ENCODE measurements at places on chromosomes 13 and 19.

DNA sequence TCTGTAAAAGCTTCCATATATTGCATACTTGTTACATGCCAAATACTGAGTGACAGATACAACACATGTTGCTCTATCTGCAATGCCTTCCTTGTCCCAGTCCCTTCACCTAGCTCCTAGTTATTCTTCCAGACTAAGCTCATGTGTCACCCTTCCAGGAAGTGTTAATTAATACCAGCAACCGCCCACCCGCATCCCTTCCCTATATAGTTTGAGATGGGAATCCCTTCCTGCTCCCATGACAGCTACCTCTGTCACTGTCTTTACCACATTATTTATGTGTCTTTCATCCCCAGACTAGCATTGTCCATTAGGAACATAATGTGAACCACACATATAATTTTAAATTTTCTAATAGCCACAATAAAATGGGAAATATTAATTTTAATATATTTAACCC is 49.5 kb upstream of the FRY start:
- no peak for DNase-seq

DNA sequence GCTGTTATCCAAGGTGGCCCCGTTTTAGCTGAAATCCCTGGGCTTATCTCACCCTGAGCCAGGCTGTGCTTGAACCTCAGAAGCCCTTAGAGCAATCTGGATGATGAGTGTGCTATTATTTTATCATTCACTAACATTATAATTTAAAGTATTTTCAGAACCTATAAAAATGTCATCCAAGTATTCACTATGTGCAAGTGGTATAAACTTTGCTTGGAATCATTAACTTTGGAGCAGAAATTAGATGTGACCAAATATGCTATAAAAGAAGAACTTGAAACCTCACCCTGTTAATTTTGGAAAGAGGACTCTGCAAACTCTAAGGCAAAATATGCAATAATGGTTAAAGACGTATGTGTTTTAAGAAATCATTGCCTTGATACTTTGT is 147.5 kb downstream of the USP12 start:
- DNase-seq = no peak

GRCh38 chr13:45748941-45749759 is 47.0 kb downstream of the CBY2 start:
- no peak for DNase-seq

- no peak for DNase-seq
Observed at GRCh38 chr19:33399081-33399744, 25.7 kb downstream of the CEBPG start.

DNA sequence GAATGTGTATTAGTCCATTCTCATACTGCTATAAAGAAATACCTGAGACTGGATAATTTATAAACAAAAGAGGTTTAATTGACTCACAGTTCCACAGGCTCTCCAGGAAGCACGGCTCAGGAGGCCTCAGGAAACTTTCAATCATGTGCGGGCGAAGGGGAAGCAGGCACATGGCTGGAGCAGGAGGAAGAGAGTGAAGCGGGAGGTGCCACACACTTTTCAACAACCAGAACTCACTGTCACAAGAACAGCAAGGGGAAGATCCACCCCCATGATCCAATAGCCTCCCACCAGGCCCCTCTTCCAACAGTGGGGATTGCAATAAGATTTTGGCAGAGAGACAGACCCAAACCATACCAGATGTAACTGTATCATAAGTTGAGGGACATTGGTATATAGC is 72.7 kb downstream of the IRS2 start:
- DNase-seq = no peak

DNA sequence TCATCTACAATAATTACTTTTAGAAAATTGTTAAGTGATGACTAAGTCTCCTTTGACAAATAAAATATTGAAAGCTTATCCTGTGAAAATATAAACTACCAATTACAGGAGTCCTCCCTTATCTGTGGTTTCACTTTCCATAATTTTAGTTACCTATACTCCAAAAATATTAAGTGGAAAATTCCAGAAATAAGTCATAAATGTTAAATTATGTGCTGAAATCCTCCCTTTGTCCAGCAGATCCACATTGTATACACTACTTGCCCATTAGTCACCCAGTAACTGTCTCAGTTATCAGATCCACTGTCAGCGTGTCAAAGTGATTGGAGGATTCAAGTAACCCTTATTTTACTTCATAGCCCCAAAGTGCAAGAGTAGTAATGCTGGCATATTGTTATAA is 98.1 kb downstream of the SERP2 start:
- DNase-seq = no peak

DNA sequence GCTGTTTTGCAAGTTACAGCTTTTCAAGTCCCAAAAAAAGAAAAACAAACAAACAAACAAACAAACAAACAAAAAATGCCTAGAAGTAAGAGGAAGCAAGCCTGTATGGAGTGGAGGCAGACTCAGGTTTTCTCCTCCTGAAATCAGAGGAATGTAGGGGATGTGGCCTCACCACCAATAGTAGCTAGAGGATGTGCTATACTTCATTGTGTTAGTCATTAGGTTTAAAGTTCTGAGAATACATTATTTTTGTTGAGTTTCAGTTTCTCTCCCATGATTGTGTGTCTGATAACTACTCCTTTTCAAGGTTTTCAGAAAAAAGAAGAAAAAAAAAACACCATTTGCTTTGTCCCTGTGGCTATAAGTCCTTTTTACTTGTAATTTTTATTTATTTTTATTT is 524.5 kb downstream of the GPC6 start:
- no peak for DNase-seq

DNA sequence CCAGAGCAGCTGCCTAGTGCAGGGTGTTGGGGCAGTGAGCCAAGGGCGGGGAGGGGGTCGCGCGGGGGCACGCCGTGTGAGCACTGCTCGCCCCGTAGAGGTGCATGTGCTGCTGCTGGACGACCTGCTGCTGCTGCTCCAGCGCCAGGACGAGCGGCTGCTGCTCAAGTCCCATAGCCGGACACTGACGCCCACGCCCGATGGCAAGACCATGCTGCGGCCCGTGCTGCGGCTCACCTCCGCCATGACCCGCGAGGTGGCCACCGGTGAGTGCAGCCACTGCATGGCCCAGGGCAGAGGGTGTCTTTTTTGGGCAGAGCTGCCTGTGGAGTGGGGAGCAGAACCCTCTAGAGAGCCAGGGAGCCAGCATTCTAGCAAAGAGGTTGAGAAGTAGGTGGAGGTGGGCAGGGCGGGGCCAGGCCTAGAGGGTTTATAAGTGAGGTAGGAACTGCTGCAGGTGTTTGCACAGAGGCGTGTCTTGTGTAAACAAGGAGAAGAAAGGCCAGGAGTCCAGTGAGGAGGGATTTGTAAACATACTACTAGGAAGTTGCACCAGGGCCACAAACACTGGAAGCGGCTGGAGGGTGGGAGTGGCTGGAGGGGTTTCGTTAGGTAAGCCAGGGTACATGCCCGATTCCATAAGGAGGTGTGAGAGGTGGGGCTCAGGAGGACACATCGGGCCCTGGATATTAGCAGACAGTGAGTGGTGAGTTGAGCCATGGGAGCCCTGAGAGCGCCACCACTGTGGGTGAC is 21.3 kb downstream of the ARHGEF1 start:
- DNase-seq = no peak

GRCh38 chr13:87130423-87130822 is 540.7 kb upstream of the SLITRK5 start:
- no peak for DNase-seq

DNA sequence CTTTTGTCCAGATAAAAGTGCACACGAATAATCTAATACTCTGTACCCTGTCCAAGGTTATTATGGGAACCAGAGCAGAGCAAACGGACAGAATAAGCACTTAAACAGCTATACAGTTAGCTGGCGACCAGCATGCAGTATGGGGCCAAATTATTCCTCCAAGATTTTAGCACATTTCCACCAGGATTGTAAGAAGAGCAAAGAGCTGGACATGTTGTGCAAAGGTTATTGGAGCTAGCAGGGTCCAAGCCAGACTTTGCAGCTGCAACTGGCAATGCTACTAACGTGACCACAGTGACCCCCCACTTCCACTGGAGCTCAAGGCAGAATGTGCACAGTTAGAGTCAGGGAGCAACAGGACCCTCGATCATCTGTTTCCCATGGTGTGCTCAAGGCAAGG is 89.9 kb downstream of the COL4A1 start:
- DNase-seq = no peak
